ENCODE measurements at places on chromosomes 11 and 22.

GRCh38 chr11:83835423-83835822 lies 549.3 kb upstream of the CCDC90B start:
- no peak overlapping the region for H3K4me3 ChIP-seq
- H3K4me1 ChIP-seq = no peaks in the 10 kb centered on the region
- no peak for DNase-seq
- no peaks in the 10 kb centered on the region for H3K36me3 ChIP-seq
- no peaks in the 10 kb centered on the region for H3K27me3 ChIP-seq
- no peak overlapping the region for H3K27ac ChIP-seq

- H3K36me3 ChIP-seq = peaks cover 2% of the 10 kb centered on the region
- no peak for DNase-seq
- no peaks in the 10 kb centered on the region for H3K27me3 ChIP-seq
- H3K4me3 ChIP-seq = no peak overlapping the region
These were observed 77.2 kb downstream of the MORC2 start for GRCh38 chr22:30891443-30891755.

- peaks cover 5% of the 10 kb centered on the region for H3K4me1 ChIP-seq
- H3K4me3 ChIP-seq = no peak overlapping the region
- no peaks in the 10 kb centered on the region for H3K36me3 ChIP-seq
- DNase-seq = no peak
- H3K27me3 ChIP-seq = no peaks in the 10 kb centered on the region
These were observed 3.2 kb upstream of the KLHDC7B start for GRCh38 chr22:50542416-50542927.

- no peaks in the 10 kb centered on the region for H3K27me3 ChIP-seq
- H3K4me3 ChIP-seq = no peak overlapping the region
- no peaks in the 10 kb centered on the region for H3K4me1 ChIP-seq
- no peaks in the 10 kb centered on the region for H3K36me3 ChIP-seq
- no peak overlapping the region for H3K27ac ChIP-seq
- no peak for DNase-seq
These were observed 82.6 kb downstream of the APIP start for GRCh38 chr11:34833602-34834001.

- H3K27ac ChIP-seq = no peak overlapping the region
- H3K4me3 ChIP-seq = no peak overlapping the region
- DNase-seq = no peak
- no peaks in the 10 kb centered on the region for H3K36me3 ChIP-seq
These were observed 24.7 kb downstream of the PACSIN2 start for GRCh38 chr22:42990131-42990838.

All from T-cell (primary cell).